Activated T-cell treated with anti-CD3 and anti-CD28 coated beads for 4 hours (primary cell): ENCODE measurements at places on chromosomes 16 and 17.

- no peak for DNase-seq
These were observed 47.4 kb downstream of the CYB561 start for GRCh38 chr17:63398680-63399079.

DNA sequence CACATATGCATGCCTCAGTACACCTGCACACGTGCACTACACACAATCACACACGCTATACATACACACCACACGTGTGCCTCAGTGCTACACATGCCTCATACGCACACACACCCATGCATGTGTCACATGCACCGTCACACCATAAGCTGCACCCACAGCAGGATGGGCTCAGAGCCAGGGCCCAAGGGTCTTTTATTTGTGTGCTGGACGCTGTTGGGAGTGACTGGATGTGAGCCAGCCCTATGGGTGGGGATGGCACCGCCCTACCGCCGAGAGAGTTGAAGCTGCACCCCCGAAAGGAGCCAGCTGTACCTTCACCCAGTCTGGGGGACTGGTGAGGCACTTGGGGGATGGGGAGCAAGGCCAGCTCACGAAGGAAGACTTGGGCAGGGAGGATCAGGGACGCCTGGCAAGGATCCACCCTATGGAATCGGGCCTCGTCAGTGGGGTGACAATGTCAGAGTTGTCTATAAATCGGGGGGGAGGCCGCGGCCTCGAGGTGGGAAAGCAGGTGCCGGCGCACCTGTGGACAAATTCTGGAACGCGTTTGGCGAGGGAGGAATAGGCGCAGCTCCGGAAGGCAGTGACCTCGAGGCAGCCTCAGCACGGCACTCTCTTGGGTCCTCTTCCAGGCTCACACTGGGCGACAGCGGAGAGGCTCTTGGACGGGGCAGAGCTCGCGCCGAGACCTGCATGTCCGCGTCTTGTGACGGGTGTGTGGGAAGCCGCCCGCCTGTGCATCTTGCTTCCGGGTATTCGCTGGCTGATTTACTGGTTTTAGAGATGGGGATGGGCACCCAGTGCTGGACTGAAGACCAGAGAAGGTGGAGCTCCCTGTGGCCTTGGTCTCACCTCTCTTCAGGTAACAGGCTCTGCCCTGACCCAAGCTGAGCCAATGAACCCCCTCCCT lies 7.3 kb downstream of the RGS11 start:
- no peak for DNase-seq

- no peak for DNase-seq
These were observed 52.7 kb upstream of the ZNF629 start for GRCh38 chr16:30839523-30840227.

DNA sequence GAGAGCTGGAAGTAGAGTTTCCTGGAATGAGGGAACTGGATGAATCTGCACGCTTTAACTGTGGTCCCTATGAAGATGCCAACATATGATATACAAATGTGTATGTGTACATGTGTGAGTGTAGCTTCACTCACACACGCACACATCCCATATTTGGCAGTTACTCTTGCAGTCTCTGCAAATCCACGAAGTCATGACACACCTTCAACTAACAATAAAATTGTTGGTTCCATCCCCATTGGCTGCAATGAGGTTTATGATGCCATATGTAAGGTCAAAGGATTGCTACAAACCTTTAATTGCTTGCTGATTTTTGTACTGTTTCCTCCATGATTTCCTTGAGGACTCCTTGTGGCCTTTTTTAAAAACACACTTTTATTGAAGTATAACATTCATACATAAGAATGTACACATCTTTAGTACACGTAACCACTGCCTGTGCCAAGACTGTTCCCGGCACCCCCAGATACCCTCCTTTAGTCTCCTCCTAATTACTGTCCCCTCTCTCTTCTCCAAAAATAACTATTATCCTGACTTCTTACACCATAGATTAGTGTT lies 22.0 kb downstream of the MYO1D start:
- DNase-seq, result no peak

GRCh38 chr17:4480929-4481898 lies 17.5 kb upstream of the SPNS2 start:
- DNase-seq, result no peak

- no peak for DNase-seq
These were observed 13.3 kb upstream of the PMP22 start for GRCh38 chr17:15278380-15278779.

DNA sequence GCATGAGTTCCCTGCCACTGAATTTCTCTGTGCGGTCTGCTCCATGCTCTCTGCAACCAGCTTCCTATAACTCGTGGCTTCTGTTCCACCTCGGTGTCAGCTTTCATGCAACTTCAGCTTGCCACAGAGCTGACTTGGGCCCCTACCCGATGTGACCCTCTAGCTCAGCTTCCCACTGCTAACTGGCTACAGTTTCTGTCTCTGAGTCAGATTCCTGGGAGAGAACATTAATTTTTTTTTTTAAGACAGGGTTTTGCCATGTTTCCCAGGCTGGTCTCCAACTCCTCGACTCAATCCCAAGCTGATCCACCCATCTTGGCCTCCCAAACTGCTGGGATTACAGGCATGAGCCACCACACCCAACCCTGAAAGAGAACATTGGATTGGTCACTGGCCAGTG lies 35.5 kb upstream of the PSMD7 start:
- DNase-seq, result no peak

DNA sequence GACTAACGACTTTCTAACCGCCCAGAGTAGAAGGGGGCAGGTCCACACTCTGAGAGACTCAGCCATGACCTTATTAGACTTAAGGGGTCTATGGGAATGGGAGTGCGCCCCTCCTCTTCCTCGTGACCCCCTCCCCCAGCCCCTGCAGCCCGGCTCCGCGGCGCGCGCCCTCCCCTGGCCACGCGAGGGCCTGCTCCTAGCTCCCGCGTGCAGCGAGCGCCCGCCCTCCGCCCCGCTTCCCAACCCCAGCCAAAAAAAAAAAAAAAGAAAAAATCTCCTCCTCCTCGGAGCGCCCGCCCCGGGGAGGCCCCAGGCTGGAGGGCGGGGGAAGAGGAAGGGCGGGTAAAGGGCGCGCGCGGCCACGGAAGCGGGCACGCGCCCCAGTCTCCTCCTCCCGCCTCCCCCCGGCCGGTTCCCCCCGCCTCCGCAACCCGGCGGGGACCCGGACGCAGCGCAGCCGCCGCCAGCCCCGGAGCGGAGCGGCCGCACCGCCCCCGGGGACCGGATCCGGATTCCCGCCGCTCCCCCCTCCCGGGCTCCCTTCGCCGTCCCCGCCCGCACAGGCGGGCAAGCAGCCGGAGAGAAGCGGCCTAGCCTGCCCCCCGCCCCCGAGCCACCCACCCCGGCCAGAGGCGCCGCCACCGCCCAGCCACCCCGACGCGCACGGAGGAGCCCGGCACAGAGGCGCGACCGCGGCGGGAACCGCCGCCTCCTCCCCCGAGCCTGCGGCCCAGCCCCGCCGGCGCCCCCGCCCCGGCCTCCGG lies 949 bp downstream of the UBTF start:
- DNase-seq, result peak; percentile 80

- no peak for DNase-seq
These were observed 17.2 kb upstream of the ADGRG1 start for GRCh38 chr16:57611181-57611580.

DNA sequence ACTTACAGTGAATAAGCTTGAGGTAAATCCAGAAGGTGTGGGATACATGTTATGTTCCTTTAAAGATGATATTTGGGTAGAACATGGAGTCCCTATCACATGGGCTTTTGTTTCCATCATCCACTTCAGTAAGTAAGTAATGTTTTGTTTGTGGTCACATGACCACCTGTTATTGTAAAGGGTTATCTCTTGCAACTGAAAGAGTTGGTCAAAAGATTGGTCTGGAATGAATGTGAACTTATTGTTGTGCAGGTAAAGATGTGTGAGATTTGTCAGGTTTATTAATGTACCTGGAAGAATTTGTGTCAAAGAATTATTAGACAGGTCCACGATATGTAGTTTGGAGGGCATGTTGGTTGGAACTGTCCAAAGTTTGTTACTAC lies 1.6 kb downstream of the OMG start:
- DNase-seq, result no peak

DNA sequence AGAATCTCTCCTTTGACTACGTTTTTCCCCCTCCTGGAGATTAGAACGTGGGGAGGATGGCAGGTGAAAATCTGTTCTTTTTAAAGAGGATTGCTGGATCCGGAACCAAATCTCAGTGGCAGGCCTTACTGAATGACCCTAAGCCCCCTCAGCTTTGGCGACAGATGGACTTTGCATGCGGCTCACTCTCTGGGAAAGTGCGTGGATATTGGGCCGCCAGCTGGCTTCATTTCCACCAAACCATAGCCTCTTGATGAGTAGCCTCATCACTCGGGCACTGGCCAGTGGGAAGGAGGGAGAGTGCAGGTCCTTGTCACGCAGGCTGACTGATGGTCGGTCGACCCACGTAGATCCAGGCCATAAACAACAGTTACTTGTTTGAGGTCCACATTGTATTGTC lies 31.3 kb upstream of the CCDC182 start:
- no peak for DNase-seq
